Calu3 (cell line): ENCODE measurements at places on chromosomes 4 and X. TPM values are rescaled to one million over a fixed set of nuclear protein-coding genes. Genes with fewer than 3 reads are reported as not detected.

TRIM60 gene
- total RNA-seq, result not detected in 2 replicates

MGARP gene
- not detected in 2 replicates for total RNA-seq

TEX13B gene
- not detected in 2 replicates for total RNA-seq

CCKAR gene
- total RNA-seq, result not detected in 2 replicates

RASSF6 gene
- 12.5 and 12.8 TPM in 2 replicates for total RNA-seq

PCDH11X gene
- total RNA-seq, result not detected in 2 replicates

SOWAHB gene
- 3.7 TPM in 2 replicates for total RNA-seq

SSX2 gene
- not detected in 2 replicates for total RNA-seq

SRPX gene
- 0.78 and 1.2 TPM in 2 replicates for total RNA-seq

DTHD1 gene
- total RNA-seq, result not detected in 2 replicates

DNA sequence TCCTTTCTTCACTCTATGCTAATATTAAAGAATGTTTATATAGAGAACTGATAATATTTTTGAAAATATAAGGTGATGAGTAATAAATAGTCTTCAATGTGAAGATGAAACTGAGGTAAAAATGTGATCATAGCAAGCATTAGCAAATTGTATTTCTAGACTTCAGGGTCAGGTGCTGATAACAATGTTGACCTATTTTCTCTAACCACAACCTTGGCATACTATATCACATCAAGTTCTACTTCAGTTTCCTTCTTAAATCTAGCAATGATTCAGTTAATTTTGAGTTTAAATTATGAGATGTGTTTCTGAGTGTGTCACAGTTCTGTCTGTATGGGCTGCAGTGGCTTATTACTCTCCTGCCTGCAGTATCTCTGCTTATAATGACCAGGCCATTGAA, 209.4 kb downstream of the RAPGEF2 start:
- no peaks in the 10 kb centered on the region for H3K27me3 ChIP-seq
- H3K27ac ChIP-seq, result no peak overlapping the region
- H3K4me3 ChIP-seq, result no peak overlapping the region

DNA sequence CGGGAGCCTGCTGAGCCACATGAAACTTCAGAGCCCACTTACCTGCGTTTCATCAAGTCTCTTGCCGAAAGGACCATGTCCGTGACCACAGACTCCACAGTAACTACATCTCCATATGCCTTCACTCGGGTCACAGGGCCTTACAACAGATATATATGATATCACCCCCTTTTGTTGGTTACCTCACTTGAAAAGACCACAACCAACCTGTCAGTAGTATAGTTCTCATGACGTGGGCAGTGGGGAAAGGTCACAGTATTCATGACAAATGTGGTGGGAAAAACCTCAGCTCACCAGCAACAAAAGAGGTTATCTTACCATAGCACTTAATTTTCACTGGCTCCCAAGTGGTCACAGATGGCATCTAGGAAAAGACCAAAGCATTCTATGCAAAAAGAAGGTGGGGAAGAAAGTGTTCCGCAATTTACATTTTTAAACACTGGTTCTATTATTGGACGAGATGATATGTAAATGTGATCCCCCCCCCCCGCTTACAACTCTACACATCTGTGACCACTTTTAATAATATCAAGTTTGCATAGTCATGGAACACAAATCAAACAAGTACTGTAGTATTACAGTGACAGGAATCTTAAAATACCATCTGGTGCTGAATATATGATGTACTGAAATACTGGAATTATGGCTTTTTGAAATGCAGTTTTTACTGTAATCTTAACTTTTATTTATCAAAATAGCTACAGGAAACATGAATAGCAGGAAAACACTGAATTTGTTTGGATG, 129.9 kb downstream of the TET2 start:
- H3K36me3 ChIP-seq, result peaks cover 6% of the 10 kb centered on the region
- H3K4me1 ChIP-seq, result no peaks in the 10 kb centered on the region
- H3K27me3 ChIP-seq, result no peaks in the 10 kb centered on the region
- no peak overlapping the region for H3K4me3 ChIP-seq

GRCh38 chr4:31702326-31702725, 982.2 kb downstream of the PCDH7 start:
- H3K27me3 ChIP-seq, result no peaks in the 10 kb centered on the region
- H3K27ac ChIP-seq, result no peak overlapping the region
- H3K4me3 ChIP-seq, result no peak overlapping the region
- H3K36me3 ChIP-seq, result no peaks in the 10 kb centered on the region
- no peak for DNase-seq

- no peaks in the 10 kb centered on the region for H3K36me3 ChIP-seq
- no peaks in the 10 kb centered on the region for H3K4me1 ChIP-seq
- no peak overlapping the region for H3K27ac ChIP-seq
- DNase-seq, result no peak
- H3K27me3 ChIP-seq, result no peaks in the 10 kb centered on the region
Observed at GRCh38 chr4:16952896-16953630, 54.6 kb upstream of the LDB2 start.

DNA sequence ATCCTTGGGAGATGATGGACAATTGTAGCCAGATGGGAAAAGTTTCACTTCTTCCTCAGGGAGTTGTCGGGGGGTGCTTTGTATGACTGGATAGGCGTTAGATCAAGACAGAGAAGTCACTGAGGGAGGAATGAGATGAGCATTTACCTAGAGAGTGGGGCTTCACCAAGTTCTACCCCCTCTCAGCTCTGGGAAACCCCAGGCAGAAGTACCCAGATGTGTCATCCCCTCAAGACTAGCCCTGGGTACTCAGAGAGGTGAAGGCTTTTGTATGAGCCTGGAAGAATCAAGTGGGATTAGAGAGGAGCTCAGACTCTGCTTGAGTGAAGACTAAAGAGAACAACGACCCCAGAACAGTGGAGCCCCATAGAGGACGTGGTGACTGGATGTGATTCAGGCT, 1.9 kb downstream of the MAGEB1 start:
- H3K27ac ChIP-seq, result no peak overlapping the region
- no peaks in the 10 kb centered on the region for H3K4me1 ChIP-seq
- H3K27me3 ChIP-seq, result no peaks in the 10 kb centered on the region
- no peak for DNase-seq

- no peaks in the 10 kb centered on the region for H3K36me3 ChIP-seq
- no peak overlapping the region for H3K27ac ChIP-seq
- H3K4me3 ChIP-seq, result no peak overlapping the region
Observed at GRCh38 chr4:178598672-178599071, 1156.4 kb upstream of the AGA start.

GRCh38 chrX:44244008-44244407, 99.5 kb downstream of the EFHC2 start:
- no peaks in the 10 kb centered on the region for H3K36me3 ChIP-seq
- peaks cover 26% of the 10 kb centered on the region for H3K4me1 ChIP-seq
- no peak overlapping the region for H3K27ac ChIP-seq
- peak; percentile 10 for DNase-seq

DNA sequence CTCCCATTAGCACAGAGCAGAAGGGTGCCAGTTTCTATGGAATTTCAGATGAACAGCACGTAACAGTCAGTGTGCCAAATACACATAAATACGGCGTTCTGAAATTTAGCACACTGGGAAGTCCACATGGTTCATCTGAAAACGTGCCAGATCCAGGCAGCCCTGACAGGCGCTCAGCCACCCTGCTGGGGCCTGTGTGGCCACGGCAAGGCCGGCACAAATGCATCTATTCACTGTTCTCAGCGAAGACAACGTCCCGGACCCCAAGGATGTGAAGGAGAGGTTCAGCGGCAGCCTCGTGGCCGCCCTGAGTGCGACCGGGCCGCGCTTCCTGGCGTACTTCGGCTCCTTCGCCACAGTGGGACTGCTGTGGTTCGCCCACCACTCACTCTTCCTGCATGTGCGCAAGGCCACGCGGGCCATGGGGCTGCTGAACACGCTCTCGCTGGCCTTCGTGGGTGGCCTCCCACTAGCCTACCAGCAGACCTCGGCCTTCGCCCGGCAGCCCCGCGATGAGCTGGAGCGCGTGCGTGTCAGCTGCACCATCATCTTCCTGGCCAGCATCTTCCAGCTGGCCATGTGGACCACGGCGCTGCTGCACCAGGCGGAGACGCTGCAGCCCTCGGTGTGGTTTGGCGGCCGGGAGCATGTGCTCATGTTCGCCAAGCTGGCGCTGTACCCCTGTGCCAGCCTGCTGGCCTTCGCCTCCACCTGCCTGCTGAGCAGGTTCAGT, 15.6 kb downstream of the DGKQ start:
- no peak overlapping the region for H3K27ac ChIP-seq
- H3K4me1 ChIP-seq, result no peaks in the 10 kb centered on the region
- DNase-seq, result no peak
- no peak overlapping the region for H3K4me3 ChIP-seq
- peaks cover 17% of the 10 kb centered on the region for H3K36me3 ChIP-seq
- no peaks in the 10 kb centered on the region for H3K27me3 ChIP-seq

DNA sequence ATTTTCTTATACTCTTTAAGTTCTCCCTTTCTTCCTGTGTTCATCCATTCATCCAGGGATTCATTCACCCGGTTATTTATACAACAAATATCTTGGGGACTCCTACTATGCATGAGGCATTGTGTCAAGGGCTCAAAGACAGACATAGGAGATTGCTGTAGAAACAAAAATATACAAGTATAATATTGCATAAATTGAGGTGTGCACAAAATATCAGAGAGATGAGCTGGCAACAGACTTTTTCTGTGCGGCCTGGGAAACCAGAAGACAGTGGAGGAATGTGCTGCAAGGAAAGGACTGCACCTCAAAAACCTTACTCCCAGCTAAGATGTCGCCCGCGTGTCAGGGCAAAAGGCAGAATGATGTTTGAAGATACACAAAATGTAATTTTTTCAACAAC, 9.6 kb downstream of the OTOP1 start:
- H3K27me3 ChIP-seq, result peaks cover 24% of the 10 kb centered on the region
- no peak for DNase-seq
- H3K36me3 ChIP-seq, result no peaks in the 10 kb centered on the region

- no peaks in the 10 kb centered on the region for H3K4me1 ChIP-seq
- no peak for DNase-seq
- H3K27ac ChIP-seq, result no peak overlapping the region
- no peaks in the 10 kb centered on the region for H3K36me3 ChIP-seq
Observed at GRCh38 chr4:137688651-137689050, 156.4 kb upstream of the PCDH18 start.

DNA sequence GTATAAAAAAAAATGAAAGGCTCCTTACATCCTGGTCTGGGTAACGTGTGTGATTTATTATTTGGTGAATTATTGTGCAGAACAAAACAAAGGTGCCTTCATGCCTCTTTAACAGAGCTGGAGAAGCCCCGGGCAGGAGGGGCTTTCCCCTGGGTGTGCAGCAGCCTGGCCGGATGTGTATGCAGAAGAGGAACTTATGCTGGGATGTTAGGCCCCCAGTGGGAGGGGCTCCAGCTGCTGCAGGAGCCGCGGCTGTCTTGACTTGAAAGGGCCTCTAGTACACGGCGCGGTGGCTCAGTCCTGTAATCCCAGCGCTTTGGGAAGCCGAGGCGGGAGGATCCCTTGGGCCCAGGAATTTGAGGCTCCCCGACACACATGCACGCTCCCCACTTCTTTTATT, 16.0 kb downstream of the CCNQ start:
- H3K27ac ChIP-seq, result no peak overlapping the region
- peaks cover 31% of the 10 kb centered on the region for H3K27me3 ChIP-seq
- H3K4me3 ChIP-seq, result no peak overlapping the region
- no peaks in the 10 kb centered on the region for H3K4me1 ChIP-seq

DNA sequence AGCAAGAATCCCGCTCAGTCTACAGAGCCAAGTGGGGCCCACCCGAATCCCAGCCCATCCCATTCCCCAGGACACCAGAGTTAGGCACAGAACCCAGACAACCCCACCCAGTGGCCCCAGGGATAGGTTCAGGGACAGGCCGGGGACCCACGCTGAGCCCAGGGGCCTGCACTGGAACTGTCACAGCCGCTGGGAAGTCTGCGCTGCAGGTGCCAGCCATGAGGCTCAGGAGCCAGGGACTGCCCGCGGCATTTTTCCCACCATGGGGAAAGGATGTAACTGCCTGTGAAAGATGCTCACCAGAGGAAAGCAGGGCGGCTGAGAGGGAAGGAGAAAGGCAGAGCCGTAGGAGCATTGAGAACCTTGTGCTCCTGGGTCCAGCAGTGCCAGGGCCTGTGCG, 12.0 kb downstream of the EVC2 start:
- no peaks in the 10 kb centered on the region for H3K27me3 ChIP-seq
- no peaks in the 10 kb centered on the region for H3K4me1 ChIP-seq
- H3K27ac ChIP-seq, result no peak overlapping the region
- H3K4me3 ChIP-seq, result no peak overlapping the region

GRCh38 chrX:134713618-134714107, 55.4 kb upstream of the PLAC1 start:
- peaks cover 1% of the 10 kb centered on the region for H3K36me3 ChIP-seq
- no peak overlapping the region for H3K4me3 ChIP-seq
- H3K27me3 ChIP-seq, result peaks cover 7% of the 10 kb centered on the region
- H3K4me1 ChIP-seq, result peaks cover 7% of the 10 kb centered on the region

DNA sequence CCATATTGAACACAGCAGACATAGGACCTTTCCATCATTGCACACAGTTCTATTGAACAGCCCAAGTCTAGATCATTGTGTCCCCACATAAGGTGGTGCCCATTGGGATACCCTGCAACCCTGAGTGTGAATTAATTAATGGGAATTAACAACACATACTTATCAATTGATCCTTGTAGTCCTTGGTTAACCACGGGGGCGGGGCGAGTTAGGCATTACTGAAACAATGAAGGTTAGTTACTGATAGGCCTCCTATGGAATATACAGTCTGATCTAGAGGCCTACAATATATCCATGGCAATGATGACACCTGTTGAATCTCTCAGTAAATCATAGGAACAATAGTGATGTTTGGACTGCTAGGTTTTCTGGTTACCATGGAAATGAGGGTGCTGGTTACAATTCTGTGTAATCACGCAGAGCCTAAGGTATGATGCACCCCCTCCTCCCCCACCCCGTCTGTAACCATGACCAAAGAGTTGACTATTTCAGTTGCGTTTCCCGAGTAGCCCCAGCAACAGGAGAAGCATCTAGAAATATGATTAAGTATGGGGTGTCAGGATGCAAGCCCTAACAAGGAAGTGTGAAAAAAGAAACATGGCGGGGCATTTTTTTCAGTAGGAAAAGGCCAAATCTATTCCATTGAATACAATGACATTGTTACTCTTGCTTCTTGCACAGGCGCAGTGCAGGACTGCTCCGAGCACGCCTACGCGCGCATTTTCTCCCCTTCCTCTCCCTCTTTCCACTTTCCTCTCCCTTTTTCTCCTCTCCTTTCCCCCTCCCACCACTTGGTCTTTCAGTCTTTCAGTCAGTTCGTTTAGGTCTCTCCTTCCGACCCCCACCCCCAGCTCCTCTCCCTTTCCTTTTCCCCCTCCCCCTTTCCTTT, 677 bp upstream of the NONO start:
- peak overlapping the region; percentile 100 for H3K27ac ChIP-seq
- H3K4me3 ChIP-seq, result peak overlapping the region; percentile 97
- DNase-seq, result no peak
- peaks cover 45% of the 10 kb centered on the region for H3K36me3 ChIP-seq
- H3K4me1 ChIP-seq, result no peaks in the 10 kb centered on the region

GRCh38 chr4:37762294-37762990, 64.0 kb upstream of the PGM2 start:
- peaks cover 4% of the 10 kb centered on the region for H3K4me1 ChIP-seq
- H3K36me3 ChIP-seq, result no peaks in the 10 kb centered on the region
- H3K27ac ChIP-seq, result no peak overlapping the region
- no peak overlapping the region for H3K4me3 ChIP-seq

GRCh38 chrX:129769467-129770154, 10.1 kb upstream of the SASH3 start:
- no peaks in the 10 kb centered on the region for H3K4me1 ChIP-seq
- H3K27me3 ChIP-seq, result no peaks in the 10 kb centered on the region
- DNase-seq, result no peak
- H3K36me3 ChIP-seq, result no peaks in the 10 kb centered on the region
- H3K4me3 ChIP-seq, result no peak overlapping the region
